MCF 10A (cell line): ENCODE measurements at places on chromosomes 5 and 9. TPM values are rescaled to one million over a fixed set of nuclear protein-coding genes. Genes with fewer than 3 reads are reported as not detected.

Gene IFNB1
- total RNA-seq = not detected in 2 replicates

Gene CCL21
- total RNA-seq = not detected in 2 replicates

Gene MAMDC2
- not detected in 2 replicates for total RNA-seq

Gene ECSCR
- not detected in 2 replicates for total RNA-seq

Gene PCDHA10
- total RNA-seq = 0.15 and 0.16 TPM in 2 replicates

Gene GARIN3
- total RNA-seq = not detected in 2 replicates

Gene ANKRD18B
- 12.5 and 13.0 TPM in 2 replicates for total RNA-seq

Gene CCIN
- total RNA-seq = not detected in 2 replicates

Gene IFNE
- 2.1 and 2.4 TPM in 2 replicates for total RNA-seq

Gene DBH
- total RNA-seq = not detected in 2 replicates

Gene SLC4A9
- 0.37 TPM in 1 of 2 replicates, not detected in the other for total RNA-seq

Gene STING1
- 33.1 and 35.1 TPM in 2 replicates for total RNA-seq
